ENCODE measurements at places on chromosomes 13 and 19.

GRCh38 chr19:29813642-29814041, 1.9 kb downstream of the CCNE1 start:
- no peak for DNase-seq

- no peak for DNase-seq
Observed at GRCh38 chr13:75153386-75153785, 328.6 kb downstream of the TBC1D4 start.

- DNase-seq: no peak
Observed at GRCh38 chr19:17743874-17744580, 7.2 kb upstream of the FCHO1 start.

DNA sequence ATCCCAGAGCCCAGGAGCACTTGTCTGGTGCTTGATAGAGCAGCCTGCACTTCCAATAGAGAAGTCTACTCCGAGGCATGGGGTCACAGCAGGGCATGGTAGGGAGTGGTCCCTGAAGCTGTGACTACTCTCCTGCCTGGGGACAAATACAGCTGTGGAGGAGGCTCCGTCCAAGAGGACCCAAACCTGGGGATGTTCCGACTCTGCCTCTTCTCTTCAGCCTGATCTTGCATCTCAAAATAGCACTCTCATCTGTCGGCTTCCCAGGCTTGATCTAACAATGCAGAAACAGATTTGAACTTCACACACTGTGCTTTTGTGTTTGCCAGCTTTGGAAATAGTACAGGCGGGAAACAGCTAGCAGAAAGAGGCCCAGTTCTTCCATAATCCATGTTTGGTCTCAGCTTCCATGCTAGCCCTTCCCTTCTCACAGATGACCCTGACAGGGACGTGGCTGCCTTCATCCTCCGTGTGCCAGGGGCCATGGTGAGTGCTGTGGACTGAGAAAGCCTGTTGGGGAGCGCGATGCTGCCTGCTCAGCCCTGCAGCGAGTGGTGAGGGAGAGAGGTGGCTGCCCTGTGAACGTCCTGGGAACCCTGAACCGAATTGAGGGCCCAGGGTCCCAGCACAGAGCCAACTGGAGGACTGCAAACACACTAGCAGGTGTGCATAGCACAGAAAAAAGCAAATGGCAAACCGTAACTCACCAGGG, 150.3 kb upstream of the GPR12 start:
- DNase-seq: no peak

GRCh38 chr19:42370068-42370520, 20.0 kb downstream of the CNFN start:
- no peak for DNase-seq

GRCh38 chr19:15684828-15685227, 11.9 kb downstream of the CYP4F12 start:
- DNase-seq: no peak

GRCh38 chr19:28746478-28746877, 466.5 kb downstream of the UQCRFS1 start:
- no peak for DNase-seq

DNA sequence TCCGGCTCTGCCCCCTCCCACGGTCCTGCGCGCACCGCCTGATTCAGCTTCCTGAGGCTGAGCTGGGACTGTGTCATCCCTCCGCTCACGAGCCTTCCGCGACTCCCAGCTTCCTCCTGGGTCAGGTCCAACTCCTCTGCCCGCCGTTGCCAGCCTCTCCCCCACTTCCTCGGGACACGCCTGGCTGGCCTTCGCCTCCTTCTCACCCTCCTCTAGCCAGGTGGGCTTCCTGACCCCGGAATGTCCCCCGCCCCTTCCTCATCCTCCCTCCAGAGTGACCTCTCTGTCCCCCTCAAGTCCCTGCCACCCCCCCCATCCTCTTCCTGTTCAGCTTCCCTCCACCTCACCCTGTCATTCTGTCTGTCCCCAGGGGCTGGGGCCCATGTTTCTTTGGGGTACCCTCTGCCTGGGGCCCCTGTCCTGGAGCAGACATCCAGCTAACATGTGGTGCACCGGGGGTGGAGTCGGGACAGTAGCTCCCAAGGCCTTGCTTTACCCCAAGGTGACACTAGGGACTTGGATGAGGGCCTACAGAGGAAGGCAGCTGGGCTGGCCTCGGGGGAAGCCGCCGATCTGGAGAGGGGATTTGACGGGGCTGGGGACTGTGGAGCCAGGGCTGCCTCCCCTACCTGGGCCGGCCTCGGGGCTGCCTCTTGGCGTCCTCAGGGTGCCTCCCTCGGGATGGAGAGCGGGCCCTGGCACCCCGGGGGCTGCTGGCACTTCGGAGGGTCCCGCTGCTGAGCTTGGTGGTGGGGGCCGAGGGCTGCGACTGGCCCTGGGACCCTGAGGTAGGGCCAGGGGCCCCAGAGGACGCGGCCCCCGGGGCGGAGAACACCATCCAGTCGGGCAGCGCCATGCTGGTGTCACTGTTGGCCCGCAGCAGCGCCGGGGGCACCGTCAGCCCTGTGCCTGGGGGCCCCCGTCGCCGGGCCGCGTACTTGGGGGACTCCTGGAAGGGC, 16.5 kb downstream of the SHANK1 start:
- no peak for DNase-seq

GRCh38 chr19:9009935-9010651, at the start of gene MUC16:
Gene MUC16, minus strand, starts transcription at chr19:9010409.
- DNase-seq: no peak

GRCh38 chr13:73329355-73329754, 270.6 kb downstream of the KLF5 start:
- no peak for DNase-seq

GRCh38 chr13:63297163-63297562, 1881.5 kb upstream of the PCDH20 start:
- no peak for DNase-seq

- DNase-seq: peak; percentile 69
Observed at GRCh38 chr19:6233827-6234511, 45.8 kb downstream of the MLLT1 start.

- no peak for DNase-seq
Observed at GRCh38 chr13:44465318-44465717, 91.7 kb downstream of the SERP2 start.

DNA sequence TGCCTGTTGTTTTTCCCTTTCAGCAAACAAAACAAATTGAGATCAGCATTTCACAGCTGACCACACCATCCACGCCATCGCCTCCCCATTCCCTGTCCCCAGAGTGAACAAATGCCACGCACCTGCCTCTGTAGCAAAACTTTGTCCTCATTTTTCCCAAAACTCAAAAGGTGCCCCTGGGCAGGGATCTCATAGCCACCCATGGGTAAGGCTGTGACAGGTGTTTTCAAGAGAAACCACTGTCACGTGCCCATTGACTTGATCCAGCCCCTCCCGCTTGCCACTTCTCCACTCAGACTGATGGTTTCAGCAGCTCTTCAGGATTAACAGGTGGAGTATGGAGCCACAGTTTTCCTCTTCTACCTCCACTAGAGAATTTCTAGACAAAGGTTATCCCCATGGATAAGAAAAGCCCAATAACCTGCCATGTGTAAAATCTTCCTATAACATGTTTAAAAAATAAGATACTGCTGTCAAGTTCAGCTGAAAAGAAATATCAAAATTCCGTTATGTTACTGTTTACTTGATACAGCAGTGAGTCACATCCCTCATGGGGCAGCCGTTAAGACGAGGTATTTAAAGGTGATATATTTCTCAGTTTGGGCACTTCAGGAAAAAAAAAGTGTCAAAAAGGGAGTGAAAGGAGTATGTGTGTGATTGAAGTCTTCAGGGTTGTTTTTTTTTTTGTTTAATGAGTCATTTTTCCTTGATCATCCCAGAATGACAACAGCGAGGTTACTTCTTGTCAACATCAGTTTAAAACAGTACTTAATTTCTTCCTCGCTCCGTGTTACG, 63.5 kb upstream of the GPR183 start:
- DNase-seq: no peak

GRCh38 chr19:1171755-1172352, 2.2 kb downstream of the SBNO2 start:
- DNase-seq: no peak

DNA sequence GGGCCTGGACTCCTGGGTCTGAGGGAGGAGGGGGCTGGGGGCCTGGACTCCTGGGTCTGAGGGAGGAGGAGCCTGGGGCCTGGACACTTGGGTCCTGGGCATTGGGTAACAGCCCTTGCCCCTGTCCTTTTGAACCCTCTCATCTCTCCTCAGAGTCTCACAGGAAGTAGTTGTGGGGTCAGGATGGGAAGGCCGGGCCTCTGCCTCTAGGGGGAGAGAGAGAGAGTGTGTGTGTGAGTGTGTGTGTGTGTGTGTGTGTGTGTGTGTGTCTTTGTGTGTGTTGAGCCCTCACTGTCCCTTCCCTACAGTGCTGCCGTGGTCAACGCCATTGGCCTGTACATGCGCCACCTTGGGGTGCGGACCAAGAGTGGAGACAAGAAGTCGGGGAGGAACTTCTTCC, 10.9 kb downstream of the ARHGEF1 start:
- DNase-seq: no peak

DNA sequence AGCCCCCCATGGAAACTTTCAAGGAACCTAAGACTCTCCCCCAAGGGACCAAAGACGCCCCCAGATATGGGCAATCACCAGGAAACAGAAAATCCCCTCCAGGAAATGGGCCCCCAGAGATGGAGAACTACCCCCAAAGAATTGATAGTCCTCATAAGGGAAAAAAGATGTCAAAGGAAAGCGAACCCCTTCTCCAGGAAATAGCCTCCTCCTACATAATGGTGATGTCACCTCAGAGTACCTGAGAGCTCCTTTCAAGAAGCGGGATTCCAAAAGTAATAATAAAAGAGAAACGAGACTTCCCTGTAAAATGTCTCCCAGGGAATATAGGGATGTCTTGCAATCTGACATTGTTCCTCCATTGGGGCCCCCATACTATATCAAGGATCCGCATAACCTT, 1.1 kb downstream of the CDKN2D start:
- DNase-seq: no peak

GRCh38 chr13:57666131-57666953, 34.8 kb downstream of the PCDH17 start:
- DNase-seq: no peak

GRCh38 chr13:98975822-98976261, 2.0 kb downstream of the DOCK9 start:
- DNase-seq: no peak

- DNase-seq: no peak
Observed at GRCh38 chr13:60970736-60971135, 444.9 kb downstream of the PCDH20 start.

GRCh38 chr19:2641332-2641698, 61.2 kb downstream of the GNG7 start:
- DNase-seq: no peak

DNA sequence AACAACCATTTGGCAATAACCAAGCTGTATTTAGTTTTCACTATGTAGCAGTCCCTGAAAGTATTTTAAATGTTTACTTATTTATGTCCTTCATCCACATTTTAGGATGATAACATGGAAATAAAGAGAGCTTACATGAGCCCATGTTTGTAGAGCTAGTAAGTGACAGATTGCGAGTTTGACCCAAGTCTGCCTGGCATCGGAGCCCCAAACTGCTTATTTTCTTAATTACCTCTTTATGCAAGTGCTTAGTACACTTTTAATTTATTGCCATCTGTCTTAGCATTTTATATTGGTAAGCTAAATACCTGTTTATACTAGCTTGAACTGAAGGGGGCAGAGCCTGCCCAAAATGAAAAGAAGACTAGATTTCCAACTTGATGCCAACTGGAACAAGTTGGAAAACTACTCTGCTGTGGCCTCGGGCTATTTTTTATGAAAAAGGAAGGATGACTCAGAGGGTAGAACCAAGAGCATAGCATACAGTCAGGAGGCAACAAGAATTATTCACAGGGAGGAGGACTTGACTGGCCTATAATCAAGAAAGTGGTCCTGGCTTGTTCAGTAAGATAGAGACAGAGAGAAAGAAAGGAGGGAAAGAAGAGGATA, 150.2 kb downstream of the NDFIP2 start:
- DNase-seq: no peak

- DNase-seq: no peak
Observed at GRCh38 chr19:328025-328505, 16.5 kb downstream of the MIER2 start.

DNA sequence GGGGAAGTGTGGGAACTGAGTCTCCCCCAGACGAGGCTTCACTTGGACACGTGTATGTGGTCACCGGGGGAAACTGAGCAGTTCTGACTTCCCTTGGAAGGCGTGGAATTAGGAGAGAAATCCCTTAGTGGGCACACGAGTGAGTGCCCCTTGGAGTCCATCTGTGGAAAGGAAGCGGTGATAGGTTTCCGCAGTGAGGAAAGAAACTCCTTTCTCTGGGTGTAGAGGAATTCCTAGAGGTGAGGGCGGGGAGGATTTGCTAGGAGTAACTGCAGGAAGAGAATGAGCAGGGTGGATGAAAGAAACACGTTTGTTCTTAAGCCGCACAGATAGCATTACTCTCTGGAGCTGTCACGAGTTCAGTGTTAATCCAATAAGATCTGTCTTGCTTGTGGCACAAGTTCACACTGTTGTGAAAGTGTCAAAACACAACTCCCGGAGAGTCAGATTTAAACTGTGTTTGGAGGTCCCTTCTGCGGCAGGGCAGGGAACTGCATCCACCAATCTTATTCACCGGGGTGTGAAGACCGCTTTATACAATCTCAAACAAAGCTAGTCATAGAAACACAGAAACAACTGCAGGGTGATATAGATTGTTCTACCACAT, 1.2 kb downstream of the KL start:
- peak; percentile 62 for DNase-seq

- peak; percentile 81 for DNase-seq
Observed at GRCh38 chr13:80132741-80133601, 208.0 kb downstream of the SPRY2 start.

- no peak for DNase-seq
Observed at GRCh38 chr13:36059321-36059720, 71.9 kb downstream of the DCLK1 start.

DNA sequence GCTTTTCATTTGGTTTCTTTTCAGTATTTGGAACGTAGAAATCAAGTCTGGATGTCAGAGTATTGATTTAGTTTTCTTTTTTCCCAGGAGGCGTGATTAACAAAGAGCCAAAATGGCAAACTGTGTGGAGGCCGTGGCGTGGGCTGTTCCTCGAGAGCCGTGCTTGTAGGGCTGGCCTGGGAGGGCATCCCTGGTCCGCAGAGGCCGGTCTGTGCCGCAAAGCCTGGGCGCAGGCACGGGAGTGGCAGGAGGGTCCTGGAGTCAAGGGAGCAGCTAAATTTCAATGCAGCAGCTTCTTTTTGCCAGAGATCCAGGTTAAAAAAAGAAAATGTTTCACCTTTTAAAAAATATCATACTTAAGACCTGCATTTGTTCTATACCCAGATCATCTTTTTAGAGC, 13.1 kb upstream of the MCF2L start:
- DNase-seq: no peak

DNA sequence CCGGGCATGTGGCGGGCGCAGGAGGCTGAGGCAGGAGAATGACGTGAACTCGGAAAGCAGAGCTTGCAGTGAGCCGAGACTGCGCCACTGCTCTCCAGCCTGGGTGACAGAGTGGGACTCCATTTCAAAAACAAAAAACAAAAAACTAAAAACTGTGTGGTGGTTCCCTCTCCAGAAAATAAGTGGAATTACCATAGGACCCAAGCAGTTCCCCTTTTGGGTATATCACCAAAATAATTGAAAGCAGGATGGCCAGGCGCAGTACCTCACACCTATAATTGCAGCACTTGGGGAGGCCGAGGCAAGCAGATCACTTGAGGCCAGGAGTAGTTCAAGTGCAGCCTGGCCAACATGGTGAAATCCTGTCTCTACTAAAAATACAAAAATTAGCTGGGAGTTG, 15.7 kb upstream of the LDLR start:
- DNase-seq: no peak

GRCh38 chr19:49809160-49809940, 3.7 kb downstream of the FUZ start:
- DNase-seq: peak; percentile 75
